ENCODE measurements at places on chromosomes 16 and 17.

- no peak for DNase-seq
Observed at GRCh38 chr17:2053380-2054261, 1.3 kb upstream of the HIC1 start.

DNA sequence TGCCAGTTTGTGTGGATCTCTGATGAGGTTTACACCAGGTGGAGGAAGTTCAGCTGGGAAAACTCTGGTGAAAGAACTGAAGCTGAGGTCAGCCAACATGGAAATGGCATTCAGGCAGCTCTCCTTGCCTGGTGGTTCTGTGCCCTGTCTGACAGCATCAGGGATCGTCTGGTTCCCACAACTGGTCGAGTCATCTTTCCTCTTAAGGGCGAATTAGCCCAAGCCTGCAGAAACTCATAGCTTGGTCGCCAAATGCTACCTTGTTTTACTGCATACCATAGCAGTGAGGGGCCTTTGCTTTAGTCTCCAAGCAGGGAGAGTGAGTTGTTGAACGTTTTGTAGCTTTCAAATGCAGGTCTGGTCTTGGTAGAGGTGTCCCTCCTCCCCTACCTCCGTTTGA lies 7.2 kb downstream of the PLCG2 start:
- DNase-seq: no peak

- DNase-seq: no peak
Observed at GRCh38 chr16:4594433-4595410, 20.0 kb downstream of the UBALD1 start.

DNA sequence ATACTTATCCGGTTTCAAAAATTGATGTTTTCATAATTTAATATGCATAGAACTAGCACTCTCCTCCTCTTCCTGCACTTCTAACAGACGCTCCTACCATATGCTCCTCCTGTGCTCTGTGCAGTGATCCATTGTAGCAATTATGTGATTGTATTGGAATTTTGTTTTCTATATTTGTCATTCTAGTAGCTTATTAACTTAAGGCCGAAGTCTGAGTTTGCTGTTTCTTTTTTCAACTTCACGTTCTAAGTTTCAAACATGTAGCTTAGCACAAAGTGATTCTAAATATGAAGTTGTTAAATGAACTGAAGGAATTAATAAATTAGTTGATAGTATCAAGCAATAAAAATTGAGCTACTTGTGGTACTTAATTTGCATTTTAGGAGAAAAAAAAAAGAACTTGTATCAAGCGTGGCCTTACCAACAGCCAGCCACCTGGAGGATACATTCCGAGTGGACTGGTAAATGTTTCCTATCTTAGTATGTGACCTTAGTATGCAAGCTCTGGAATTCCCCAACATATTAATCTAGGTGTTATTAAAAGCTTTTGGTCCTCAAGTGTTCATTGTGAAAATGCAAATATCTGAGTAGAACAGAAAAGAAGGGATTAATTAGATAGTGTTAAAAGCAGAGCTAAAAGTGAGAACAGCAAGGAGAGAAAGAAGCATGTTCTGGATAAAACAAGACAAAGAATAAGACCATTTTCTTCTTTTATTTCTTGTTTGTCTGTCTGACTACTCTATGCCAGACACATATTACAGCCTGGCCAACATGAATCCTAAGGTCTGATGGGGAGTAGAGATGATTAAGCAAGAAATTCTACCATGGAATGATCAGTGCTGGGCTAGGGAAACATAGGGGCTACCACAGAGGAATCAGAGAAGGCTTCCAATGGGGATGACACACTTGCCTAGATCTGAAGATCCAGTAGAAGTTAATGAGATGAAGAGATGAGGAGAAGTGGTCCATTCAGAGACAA lies 290.4 kb upstream of the MON1B start:
- no peak for DNase-seq

GRCh38 chr16:57754354-57755060 lies 18.9 kb downstream of the KATNB1 start:
- no peak for DNase-seq
